Activated B cell treated with CpG ODN at 0.5 μM for 24 hours (primary cell): ENCODE measurements at places on chromosomes 11 and 22.

DNA sequence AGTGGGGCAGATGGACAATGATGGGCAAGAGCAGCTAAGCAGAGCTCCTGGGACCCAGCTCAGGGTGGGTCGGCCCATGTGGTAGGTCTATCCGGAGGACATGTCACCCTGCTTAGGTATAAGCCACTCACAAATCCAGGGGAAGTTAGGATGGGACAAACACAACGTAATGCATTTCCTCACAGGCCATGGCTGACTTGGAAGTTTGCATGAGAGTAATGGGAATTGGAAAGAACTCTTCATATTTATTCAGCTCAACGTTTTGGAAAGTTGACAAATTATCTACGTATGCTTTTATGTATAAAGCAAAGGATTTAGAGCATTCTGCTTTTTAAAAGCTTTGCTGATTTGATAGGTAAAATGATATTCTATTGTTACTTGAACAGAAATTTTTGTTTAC is 74.9 kb downstream of the SMCO4 start:
- no peak for DNase-seq

- DNase-seq = no peak
Measured at GRCh38 chr22:36901411-36902142, 11.9 kb upstream of the CSF2RB start.

GRCh38 chr22:28956506-28956905 is 73.1 kb downstream of the ZNRF3 start:
- DNase-seq = no peak

DNA sequence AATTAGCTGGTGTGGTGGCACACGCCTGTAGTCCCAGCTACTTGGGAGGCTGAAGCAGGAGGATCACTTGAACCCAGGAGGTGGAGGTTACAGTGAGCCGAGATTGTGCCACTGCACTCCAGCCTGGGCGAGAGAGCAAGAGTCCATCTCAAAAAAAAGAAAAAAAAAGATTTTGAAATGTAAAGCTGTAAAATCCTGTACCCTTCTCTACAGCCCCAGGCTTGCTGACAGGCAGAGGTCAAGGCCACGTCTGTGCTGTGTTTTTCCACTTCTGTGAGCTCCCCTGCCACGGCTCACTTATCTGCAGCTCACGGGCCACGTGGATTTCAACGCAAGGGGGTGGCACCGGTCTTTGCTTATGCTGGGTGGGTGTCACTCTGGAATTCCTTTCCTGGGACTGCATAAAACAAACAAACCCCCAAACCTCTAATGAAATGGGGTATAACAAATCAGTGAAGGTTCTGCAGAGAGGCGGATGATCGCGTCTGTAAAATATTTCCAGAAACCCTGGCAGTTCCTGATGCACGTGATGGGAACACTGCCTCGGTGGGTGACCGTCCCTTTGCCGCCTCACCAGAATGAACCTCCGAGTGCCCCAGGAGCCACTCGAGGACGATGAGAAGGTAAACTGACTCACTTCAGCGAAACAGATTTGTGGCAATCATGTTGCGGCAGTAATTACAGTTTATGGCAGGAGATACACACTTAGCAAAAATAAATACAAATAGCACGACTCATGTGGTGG is 44.0 kb upstream of the ATXN10 start:
- no peak for DNase-seq

GRCh38 chr11:128039140-128040021 is 548.0 kb downstream of the ETS1 start:
- no peak for DNase-seq

DNA sequence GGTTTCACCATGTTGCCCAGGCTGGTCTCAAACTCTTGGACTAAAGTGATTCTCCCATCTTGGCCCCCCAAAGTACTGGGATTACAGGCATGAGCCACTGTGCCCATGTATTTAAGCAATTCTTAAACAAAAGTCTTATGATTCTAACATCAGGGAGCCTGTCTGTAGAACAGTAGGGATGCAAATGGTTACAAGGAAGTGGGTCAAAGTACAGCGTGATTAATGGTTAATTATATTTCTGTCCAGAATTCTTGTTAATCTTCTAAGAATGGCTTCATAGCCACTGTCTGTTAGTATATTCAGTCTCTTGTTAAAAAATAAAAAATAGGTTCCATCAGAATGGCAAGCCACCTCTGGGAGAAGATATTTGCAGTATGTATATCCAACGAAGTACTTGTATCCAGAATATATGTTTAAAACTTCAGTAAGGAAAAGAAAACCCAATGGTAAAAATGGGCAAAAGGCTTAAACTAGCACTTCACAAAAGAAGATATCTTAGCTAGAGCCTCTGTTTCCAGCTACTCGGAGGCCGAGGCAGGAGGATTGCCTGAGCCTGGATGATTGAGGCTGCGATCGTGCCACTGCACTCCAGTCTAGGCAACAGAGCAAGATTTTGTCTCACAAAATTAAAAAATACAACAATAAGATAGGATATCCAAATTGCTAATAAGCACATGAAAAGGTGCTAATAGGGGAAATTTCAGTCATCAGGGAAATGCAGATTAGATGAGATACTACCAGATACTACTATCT is 22.9 kb downstream of the ATG13 start:
- no peak for DNase-seq

GRCh38 chr11:86910592-86910991 is 44.6 kb downstream of the FZD4 start:
- DNase-seq = no peak

DNA sequence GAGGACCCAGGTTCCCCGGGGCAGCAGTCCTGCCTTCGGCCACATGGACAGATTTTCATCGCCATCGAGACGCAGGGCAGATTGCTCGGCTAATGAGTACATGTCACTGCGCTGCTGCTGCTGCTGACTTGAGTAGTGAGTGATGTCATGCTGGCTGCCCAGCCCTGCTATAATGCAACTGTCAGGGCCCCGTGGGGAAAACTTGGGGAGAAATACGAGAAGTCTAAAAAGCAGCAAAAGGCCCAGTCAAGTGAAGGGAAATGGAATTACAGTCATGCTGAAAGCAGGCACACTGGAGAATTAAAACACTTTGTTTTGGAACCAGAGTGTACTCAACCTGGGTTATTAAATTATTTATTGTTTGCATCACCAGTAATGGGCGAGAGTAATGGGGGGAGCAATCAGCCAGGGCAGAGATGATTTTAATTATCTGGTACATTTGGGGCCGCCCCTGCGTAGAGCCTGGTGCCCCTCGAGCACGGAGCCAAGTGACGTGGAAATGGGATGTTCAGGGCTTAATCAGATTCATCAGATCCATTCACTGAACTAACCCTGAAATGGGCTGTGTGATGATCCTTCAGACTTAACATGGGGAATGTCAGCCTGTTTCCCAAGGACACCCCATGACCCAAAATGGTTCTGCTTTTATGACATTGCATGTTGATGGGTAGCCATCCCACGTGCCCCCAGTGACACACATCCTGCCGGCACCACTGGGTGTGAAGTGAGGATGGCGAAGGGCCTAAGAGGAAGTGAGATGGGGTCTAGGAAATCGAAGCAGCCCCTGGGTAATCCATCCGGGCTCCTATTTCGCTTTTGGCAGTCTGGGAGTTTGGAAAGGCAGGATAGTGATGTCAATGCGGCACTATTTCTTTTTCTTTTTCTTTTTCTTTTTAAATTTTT is 241.6 kb upstream of the CADM1 start:
- DNase-seq = no peak

DNA sequence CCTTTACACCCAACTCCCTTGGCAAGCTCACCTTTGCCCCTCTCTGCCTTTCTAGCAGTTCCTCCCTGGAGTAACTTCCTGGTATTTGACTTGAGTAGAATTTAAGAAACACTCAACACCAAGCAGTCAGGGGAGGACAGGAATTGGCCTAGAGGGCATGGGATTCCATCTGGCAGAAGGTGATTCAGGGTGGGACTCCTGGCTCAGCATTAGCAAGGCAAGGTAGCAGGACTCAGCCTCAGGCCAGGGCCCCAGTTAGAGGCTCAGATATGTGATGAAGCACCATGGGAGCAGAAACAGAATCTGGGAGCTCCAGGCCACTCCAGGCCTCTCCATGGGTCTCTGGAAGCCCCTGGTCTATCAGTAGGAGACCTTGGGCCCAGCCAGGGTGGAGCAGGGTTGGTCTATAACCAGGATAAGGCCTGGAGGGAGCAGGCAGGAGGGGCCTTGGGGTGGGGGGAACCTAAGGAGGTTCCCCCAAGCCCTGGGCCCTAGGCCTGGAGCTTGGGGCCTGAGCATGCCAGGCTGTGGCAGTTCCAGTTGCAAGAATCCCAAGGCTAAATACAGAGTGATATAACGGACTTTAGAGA is 148.2 kb downstream of the PARVA start:
- DNase-seq = no peak

DNA sequence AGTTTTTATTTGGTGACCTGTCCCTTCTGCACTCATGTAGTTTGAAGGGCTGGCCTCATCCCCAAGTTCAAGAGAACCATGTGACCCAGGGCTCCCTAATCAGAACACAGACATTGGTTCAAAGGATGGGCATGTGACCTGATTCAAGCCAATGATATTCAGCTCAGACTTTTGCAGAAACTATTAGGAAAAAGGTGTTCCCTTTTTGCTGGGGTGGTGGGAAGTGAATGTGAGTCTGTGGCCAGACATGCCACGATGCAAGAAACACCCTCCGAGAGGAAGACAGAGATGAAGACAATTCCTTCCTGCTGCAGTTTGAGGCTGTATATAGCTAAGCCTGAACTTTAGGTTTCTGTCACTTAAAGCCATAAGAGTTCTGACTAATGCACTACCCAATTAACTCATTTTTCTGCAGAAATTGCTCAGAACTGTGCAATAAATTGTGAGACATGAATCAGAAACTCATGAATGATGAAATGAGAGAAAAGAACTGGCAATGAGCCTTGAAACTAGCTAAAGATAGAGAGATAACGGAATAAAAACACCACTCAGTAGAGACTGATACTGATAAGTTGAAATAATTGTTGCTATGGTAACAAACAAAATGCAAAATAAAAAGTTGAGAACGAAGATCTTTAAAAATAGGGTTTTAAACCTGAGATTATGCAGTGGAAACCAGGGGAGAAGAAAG is 9.2 kb upstream of the MAPK1 start:
- no peak for DNase-seq

DNA sequence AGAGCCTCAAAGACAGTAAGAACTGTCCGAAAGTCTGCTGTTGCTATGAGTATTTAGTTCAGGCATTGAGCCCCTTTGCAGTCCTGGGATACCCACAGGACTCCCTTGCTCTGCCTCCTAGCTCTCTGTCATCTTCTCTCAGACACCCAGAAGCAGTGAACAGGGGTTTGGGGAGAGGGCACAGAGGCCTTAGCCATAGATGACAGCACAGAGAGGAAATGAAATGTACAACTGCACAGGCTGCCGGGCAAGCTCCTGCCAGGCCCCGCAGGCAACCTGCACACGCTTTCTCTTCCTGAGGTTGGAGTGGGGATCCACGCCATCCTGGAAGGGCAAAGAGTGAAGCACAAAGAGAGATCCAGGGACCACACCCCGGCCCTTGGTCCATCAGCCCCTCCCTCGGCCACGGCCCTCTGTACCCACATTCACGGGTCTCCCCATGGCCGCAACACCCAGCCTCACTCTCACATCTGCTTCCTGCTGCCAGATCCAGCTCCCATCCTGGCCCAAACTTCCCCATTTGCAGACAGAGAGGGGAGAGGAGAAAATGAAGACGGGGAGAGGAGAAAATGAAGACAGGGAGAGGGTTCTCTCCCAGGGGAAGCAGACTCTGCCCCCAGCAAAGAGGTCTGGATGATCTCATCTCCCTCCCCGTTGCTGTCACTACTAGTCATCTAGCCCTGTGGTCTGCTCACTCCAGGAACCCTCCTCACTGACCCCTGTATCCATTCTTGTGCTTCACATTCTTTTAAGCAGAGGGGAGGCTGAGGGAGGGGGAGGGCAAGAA is 40.7 kb downstream of the CD6 start:
- no peak for DNase-seq

DNA sequence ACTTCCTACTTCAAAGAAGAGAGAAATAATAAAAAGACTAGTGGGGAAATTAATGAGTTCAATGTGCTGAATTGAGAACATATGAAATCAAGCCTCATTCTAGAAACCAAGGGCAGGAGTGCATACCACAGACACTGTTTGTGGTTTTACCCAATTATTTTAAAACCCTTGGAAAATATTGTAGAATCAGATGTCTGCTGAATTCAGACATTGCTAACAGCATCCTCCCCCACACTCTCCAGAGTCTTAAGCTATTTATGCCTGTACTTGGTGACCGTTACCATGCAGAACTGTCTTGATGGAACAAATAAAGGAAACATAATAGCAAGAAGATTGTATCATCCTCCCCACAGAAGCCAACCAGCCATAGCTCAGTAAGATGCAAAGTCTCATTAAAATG is 850.1 kb downstream of the NTM start:
- no peak for DNase-seq

DNA sequence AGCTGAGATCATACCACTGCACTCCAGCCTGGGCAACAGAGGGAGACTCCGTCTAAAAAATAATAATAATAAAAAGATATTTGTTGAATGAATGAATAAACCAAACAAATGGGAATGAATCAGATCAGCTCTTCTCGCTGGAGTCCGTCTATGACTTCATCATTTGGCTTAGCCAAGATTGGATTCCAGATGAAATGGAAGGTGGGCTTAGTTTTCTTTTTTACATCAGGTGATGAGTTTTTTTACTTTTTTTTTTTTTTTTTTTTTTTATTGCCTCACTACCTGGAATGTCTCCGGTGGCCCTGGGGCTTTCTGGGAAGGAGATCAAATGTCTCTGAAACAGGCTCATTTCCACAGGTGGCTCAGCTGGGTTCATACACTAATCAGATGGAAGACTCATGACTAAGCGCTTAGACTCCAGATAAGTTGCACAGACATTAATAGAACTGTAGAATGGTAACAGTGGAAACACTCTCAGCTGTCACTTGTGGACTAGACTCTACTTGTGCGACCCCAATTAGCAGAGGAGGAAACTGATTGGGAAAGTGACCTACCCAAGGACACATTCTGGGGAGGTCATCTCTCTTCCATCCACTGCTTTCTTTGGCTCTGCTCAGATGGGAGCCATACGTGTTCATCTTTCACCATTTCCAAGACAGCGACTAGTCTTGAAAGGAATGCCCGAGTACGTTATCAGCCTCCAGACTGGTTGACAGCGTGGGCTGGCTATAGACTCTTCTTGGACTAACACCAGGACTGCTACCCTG is 20.5 kb upstream of the RBFOX2 start:
- no peak for DNase-seq

DNA sequence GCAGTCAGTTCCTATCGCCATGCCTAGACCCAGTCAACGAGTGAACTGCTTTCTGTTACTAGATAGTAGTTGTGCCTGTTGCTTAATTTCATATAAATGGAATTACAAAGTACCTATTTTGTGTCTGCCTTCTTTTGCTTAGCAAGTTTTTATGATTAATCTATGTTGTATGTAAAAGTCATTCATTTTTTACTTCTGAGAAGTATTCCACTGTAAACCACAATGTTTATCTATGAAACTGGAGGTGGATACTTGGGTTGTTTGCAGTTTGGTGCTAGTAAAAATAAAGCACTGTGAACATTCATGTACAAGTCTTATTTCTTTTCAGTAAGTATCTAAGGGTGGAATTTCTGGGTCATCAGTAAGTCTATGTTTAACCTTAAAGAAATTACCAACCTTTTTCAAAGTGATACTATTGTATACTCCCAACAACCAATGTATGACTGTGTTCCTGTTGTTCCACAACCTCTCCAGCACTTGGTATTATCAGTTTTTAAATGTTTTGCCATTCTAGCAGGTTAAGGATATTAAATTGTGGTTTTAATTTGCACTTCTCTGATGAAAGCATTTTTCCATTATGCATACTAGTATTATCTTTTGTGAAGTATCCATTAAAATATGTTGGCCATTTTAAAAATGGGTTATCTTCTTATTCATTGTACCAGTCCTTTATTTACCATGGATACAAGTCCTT is 68.2 kb downstream of the DNAJC24 start:
- no peak for DNase-seq

GRCh38 chr11:34505874-34506273 is 7.7 kb downstream of the ELF5 start:
- DNase-seq = no peak
